ENCODE measurements at places on chromosomes 5 and 9.

DNA sequence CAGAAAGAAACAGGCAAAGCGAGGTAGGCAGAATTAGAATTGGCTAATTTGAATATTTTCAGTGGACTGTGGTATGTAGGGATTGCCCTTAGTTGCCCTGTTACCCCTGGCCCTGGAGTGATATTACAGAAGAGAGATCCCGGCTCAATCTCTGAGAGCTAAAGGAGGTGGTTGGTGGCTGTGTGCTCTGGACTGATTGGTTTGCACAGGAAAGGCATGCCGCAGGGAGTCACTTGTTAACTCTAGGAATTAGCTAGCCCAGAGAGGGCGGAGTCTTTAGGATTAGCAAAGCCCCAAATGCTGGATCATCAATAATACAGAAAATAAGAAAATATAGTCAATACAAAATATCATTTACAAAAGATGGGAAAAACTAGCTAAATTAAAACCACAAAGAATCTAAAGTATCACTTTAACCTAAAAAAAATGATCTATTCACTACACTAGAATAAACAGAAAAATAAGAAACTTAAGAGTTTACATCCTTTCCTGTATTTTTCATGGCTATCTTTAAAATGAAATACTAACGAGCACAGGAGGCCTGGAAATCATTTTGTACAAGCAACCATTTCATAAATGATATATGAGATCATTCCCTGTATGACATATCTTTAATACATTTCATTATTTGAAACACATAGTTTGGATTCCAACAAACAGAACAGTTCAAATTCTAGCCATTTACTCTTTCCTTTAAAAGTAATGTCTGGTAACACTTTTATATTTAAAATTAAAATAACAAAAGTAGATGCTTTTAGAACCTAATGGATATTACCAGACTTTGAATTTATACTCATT, 71.1 kb downstream of the GNAQ start:
- no peak for DNase-seq

DNA sequence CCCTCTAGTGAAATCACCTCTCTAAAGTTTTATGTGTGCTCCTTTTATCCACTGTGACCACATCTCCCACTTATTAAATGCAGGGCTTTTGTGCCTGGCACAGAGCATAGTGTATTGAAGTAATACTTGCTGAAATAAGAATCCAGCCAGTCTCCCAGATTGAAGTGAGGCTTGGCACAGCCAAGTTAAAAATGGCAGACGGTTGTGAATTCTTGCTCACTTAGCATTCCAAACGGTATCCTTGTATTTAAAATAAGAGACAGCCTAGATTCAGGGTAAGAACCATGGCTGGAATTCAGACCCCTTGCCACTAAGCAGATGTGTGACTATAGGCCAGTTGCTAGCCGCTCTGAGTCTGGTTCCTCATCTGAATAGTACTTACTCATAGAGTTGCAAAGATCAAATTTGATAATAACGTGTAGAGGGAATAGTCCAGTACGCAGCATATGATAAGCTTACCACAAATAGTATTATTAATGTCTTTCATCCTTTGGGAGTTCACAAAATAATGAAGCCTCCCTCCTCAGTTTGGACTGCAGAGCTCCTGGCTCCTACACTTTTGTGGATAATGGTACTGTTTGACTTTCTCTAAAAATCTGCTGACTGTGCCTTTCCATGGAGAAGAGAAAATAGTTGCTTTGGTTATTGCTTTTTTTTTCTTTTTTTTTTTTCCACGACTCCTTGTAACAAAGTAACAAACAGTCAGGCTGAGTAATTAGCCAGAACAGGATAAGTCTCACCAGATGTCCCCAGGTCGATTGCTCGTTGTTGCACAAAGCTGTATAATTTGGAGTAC, 51.5 kb downstream of the FGF1 start:
- no peak for DNase-seq

GRCh38 chr5:15383469-15383868, 116.5 kb upstream of the FBXL7 start:
- DNase-seq: peak; percentile 27

GRCh38 chr5:36156619-36157018, 4.7 kb downstream of the SKP2 start:
- no peak for DNase-seq

- no peak for DNase-seq
These were observed 14.3 kb downstream of the KDM3B start for GRCh38 chr5:138366632-138367382.

DNA sequence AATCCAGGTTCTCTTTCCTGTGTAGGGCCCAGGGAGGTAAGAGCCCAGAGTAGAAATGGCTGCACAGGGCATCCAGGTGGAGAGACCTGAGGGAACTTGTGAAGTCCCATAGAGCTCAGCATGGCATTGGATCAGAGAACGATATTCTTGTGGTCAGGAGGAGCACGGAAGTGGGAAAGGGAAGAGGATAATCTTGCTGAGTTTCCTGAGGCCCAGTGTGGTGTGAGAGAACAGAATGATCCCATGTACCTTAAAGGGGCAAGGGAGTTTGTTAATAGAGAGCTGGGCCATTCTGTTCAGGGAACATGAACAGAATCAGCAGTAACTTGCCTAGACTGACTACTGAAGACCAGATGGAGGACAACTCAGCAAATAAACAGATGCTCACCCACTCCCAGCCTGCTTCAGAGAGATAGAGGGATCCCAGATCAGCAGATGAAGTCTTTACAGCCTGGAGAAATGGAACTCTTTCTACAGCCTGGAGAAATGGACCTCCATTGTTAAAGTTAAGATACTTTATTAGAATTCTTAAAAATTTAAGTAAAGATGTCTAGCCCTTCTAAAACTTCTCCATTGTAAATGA, 119.7 kb upstream of the ELL2 start:
- no peak for DNase-seq

- no peak for DNase-seq
These were observed 105.7 kb upstream of the ZNF618 start for GRCh38 chr9:113770396-113770795.

GRCh38 chr5:128271859-128272464, 188.4 kb downstream of the SLC12A2 start:
- DNase-seq: no peak

DNA sequence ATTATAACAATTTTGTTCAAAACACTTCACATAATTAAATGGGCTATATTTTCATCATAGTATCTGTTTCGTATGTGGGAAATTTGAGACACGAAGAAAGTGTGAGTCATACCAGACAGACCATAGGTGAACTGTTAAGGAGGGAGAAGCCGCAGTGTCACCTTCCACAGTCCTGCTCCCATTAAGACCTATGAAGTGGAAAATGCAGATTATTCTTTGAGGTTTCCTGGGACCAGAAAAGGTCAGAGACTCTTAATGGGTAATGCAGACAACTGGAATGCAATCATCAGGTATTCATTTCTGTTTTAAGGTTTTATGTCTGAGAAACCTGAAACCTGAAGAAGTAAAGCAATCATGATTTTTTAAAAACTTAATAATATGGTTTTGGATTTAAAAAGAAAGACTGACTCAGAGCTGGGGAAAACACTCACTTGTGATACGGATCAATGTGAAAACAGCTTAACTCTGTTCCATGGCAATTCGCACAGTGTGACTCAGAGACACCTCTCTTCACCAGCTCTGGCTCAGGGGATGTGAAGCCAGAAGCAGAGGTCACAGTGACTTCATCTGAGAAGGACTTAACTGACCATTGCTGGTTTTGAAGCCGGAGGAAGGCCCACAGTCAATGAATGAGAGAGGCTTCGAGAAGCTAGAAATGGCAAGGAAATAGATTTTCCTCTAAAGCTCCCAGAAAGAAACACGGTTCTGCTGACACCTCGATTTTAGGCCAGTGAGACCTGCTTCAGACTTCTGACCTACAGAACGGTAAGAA, 17.2 kb upstream of the GCNT1 start:
- DNase-seq: no peak

DNA sequence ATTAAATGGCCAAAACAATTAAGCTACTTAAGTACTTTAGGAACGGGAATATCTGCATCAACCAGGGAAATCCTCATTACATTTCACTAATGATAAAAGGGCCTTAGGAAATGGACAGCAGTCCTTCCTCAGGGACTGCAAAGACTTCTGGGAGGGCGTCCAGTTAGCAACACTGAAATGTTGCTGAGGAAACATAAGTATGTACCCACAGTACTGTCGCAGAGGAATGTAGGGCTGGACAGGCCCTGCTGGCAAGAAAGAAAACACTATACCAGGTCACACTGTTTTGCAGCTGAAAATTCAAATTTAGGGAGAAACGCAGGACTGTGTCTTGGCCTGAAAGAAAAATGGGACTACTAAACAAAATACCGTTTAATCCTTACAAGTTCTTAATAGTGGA, 1.3 kb downstream of the C5orf15 start:
- DNase-seq: no peak

DNA sequence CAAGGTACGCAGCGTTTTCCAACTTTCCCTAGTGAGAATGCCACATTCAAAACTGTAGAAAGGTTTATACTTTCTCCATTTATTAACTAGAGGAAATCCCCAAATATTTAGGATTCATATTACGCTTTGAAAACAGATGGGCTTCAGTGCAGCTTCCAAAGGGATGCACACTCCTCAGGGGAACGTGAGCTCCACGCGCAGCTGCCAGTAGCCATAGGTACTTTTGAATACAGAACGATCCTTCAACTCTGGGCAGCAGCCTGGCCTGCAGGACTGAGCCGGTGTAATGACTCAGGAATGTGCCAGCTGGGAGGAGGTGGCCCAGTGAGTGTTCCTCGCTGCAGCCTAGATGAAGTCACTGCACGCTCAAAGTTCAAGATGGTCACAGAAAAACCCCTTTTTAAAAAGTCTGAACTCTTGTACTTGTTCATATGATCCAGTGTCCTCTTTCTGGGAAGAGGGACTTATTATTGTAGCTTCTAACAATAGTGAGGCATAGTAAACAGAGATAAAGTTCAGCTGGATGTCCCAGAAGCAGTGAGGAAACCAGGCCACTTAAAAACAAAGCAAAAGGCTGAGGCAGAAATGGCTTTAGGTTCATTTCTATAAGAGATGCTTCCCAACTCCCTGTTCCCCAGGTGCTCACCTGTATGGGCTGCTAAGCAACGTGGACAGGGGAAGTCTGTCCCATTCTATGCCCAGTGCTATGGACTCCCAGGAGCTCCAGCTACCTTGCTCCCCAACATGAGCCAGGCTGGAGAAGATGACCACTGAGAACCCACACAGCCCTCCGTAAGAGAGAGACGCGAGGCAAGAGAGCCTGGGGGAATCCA, 130.0 kb downstream of the LHFPL2 start:
- DNase-seq: no peak

- no peak for DNase-seq
These were observed 85.8 kb upstream of the S1PR3 start for GRCh38 chr9:88905506-88905905.

DNA sequence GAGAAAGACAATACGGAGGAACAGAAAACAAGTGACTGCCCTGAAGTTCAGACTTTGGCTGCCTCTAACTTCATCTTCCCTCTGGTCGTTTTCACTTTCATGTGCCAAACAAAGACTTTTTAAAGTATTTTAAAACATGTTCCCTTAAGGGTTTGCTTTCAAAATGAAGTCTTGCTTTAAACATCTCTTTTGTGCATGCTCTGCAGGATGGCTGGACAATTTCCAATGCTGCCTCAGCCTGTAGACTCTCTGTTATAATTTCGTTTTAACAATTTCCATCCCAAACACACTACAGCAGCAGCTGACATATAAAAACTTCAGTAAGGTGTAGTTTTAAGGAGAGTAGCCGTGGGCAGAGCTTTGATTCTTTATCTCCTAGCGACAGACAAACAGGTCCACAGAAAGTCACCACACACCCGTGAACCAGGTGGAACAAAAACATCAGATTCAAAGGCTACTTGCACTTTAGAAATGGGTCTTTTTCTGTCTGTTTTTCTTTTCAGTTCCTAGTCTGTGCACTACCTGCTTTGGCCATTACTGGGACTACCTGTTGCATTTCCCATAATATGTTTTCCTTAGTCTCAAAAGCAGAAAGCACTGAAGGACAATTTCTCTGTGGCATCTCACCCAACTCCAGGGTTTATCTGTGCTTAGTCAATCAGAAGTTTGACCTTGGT, 308.9 kb downstream of the DTWD2 start:
- DNase-seq: no peak

DNA sequence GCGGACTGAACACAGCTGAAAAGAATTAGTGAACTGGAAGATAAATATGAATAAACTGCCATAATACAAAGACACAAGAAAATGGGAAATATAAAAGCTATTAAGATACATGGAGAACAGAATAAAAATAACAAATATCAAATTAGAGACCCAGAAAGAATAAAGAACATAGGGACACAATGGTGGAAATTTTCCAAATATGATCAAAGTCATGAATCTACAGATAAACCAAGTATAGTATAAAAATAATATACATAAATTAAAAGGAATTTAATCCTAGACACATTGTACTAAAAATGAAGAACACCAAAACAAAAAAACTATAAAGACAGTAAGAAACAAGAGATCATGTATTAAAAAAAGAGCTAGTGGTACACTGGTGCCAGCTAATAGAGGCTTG, 194.9 kb downstream of the MLLT3 start:
- no peak for DNase-seq

- no peak for DNase-seq
These were observed 45.1 kb upstream of the GLIS3 start for GRCh38 chr9:4344946-4345345.

DNA sequence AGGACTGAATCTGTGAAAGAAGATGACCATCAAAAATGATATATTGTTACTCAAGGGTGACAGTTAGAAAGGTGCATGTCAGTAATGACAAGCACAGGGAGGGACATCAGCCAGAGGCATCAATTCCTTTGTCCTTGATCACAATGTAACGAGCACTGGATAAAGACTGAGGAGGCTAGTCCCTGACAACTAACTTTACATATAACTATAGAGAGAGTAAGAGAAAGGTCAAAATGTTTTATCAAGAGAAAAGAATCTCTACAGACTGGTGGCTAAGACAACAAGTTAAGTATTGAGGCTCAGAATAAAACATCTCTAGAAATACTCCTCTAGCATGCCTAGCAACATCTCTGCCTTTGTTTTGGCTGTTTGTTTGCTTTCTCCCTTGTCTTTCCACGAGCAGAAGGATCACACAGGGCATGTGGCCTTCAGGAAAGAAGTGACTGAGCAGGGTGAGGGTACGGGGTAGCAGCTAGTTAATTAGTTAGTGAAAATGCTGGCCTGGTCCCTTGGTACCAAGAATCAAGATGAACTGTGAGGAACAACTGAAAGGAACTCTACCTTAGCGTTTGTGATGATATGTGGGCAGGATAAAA, 724.1 kb upstream of the MEF2C start:
- no peak for DNase-seq

- no peak for DNase-seq
These were observed 44.8 kb upstream of the SLC1A3 start for GRCh38 chr5:36561601-36562000.

DNA sequence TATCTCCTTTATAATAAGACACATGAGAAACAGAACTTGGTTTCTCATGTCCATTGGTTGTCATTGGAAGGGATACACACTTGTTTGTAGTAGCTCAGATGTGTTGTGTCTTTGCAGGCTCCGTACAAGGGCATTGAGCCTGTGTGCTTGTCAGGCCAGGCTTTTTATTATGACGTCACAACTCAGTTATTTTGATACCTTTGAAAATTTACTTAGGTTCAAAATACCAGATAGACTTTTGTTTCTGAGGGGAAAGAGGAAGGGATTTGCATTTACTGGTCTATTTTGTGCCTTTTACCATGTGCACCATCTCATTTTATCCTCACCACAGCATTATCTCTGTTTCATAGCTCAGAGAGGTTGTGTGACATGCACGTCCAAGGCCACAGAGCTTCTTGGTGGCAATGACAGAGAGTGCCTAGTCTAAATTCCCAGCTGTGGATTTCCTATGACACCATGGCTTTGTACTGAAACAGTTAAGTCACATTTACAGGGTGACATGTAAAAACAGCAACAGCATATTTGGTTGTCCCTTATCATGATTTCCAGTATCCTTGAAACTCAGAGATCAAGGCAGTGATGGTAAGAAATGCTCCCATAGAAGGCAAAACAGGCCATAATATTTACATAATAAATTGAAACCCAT, 268.7 kb downstream of the AOPEP start:
- DNase-seq: no peak
